Right cardiac atrium (tissue), 5 donors: ENCODE measurements at places on chromosomes 1 and 21. TPM values are rescaled to one million over a fixed set of nuclear protein-coding genes. Genes with fewer than 3 reads are reported as not detected.

KRTAP22-2 gene
- total RNA-seq, result not detected

TMEM63A gene
- total RNA-seq, result 44.4 TPM

GRCh38 chr1:15676688-15677661 is 7.1 kb upstream of the PLEKHM2 start:
- DNase-seq, result no peak

DNA sequence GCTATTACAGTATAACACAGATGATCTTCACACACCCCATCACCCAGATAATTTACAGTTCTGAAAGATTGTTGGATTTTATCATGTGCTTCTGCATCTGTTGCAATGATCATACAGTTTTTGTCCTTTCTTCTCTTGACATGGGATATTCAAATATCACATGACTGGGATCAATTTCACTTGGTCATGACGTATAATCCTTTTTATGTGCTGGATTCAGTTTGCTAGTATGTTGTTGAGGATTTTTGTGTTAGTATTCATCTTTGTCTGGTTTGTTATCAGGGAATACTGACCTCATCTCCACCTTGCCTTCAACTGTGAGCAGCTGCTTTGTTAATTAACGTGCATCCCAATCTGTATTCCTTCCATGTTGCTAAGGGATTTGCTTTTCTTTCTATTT is 44.7 kb upstream of the DISC1 start:
- no peak for DNase-seq

GRCh38 chr21:14080764-14081096 is 130.0 kb downstream of the LIPI start:
- no peak for DNase-seq

- DNase-seq, result no peak
Measured at GRCh38 chr21:39124681-39125251, 58.5 kb downstream of the PSMG1 start.
